ENCODE measurements at places on chromosomes 16 and 17. TPM values are rescaled to one million over a fixed set of nuclear protein-coding genes. Genes with fewer than 3 reads are reported as not detected.

The ST6GALNAC1 gene
- 19.4 TPM for total RNA-seq

The CCL14 gene
- 1.8 TPM for total RNA-seq

The HOXB9 gene
- total RNA-seq: not detected

DNA sequence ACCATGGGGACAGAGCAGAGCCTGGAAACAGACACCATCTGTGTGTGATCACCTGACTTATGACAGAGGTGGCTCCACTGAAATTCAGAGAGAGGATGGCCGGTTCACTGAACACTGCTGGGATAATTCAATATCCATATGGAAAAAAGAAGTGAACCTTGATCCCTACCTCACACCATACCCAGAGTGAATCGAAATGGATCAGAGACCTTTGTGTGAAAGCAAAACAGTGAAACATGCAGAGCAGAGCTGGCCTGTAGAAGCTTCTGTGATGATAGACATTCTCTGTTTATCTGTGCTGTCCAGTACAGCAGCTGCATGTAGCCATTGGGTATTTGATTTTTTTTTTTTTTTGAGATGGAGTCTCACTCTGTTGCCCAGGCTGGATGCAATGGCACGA is 20.3 kb downstream of the ADCY7 start:
- DNase-seq: no peak

The MARF1 gene
- 27.2 TPM for total RNA-seq

DNA sequence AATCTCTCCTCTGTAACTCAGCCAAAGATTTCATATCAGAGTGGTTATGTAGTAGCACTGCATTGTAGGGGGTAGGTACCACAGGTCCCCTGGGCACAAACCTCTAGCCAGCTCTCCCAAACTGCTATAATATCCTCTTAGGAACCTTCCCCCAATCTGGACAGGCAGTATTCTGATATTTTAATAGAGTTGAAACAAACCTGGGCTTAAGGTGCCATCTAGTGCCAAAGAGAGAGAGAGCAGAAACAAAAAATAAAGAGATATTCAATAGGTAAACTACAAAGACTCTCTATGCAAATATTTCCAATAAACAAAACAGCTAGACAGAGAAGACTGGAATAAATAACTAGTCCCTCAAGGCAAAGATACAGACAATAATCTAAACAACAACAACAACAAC is 1070.0 kb downstream of the CDH11 start:
- DNase-seq: no peak

Measured in upper lobe of left lung (tissue), 6 donors.